ENCODE measurements at places on chromosomes 4 and X.
A peak's percentile ranks its signal among the peaks of the same experiment; 100 is the strongest.

GRCh38 chr4:47736146-47736545, 101.7 kb downstream of the CORIN start:
- DNase-seq, result no peak

DNA sequence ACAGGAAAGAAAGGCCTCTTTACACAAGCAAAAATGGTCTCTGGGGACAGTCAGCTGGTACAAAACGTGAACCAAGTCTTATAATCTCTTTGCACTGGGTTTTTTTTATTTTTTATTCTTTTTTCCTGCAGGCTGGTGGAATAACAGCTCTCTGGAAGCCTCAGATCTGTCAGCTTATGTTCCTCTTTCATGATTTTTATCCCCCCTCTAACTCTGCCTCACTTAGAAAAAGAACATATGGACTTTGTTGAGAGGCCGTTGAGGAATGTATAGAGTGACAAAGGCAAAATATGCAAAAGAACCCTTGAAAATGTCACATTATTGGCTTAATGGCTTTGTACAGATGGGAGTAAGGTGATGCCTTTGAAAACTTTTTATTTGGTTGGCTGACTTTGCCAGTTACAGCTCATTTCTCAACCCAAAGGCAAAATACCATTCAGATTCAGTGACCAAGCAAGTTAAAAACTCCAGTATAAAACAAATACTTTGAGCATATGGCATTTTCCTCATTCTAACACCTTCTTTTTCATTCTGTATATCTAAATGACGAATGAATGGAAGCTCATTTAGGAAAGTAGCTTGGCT, 111.1 kb downstream of the RNF150 start:
- DNase-seq, result no peak

DNA sequence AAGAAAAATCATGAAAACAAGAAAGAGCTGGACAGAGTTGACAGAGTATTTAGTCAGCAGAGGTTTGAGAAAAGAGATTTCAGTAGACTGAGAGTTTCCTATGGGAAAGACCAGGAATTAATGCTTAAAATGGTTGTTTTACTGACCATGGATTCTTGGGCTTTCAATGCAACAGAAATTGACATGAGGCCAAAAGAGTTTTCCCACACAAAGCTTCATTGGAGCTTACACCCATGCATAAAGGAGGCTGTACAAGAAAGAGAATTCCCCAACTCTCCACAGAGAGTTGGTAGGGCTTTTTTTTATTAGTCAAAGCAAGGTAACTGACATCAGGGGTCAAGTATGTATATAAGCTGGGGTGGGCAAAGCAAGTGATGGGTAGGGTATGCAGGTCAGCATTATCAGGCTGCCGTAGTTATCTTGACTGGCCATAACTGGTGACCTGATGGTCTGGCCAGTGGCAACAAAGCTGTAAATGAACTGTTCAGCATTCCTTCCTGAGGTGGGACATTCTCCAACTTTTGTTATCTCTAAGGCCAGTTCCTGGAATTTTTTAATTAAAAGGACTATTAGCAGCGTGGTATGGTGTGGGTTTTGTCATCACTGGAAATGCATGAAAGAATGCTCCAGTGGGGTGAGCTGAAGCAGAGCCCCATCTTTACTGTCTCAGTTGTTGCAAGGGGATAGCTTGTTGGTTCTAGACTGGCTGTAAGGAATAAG, 117.0 kb downstream of the ADAM29 start:
- DNase-seq, result no peak

GRCh38 chr4:142697320-142697719, 148.8 kb downstream of the INPP4B start:
- DNase-seq, result no peak

DNA sequence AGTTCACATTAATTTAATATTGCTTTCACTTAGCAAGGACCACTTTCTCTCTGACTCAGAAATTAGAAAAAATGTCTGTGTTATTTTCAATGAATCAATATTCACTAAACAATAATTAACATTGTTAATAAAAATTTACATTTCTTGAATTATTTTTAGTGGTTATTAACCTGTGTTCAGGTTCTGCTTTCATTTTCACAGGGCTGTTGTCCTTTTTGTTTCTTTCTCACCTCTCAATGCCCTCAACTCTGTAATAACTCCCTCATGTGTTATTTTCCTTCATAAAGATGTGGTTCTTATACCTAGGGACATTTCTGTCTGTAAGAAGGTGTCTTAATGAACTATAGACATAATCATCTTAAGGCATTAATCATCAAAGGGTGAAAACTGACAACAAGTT, 43.1 kb upstream of the PRR27 start:
- DNase-seq, result no peak

DNA sequence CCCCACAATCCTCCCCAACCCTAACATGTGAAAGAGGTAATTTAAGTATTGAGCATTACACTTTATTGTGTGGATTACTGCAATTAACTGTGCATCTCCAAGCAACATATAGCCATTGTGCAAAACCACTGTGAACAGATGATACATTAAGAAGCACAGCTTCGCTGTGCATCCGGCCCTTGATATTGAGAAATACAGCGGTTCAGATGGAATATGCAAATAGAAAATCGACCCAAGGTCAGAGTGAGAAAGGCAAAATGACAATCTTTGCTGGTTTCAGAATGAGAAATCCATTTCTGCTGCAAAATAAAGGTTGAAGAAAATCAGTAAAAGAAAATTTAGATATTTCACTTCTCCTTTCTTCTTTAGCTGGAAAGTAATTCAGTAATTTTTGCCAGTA, 805.9 kb upstream of the GRID2 start:
- DNase-seq, result no peak

GRCh38 chrX:28576117-28576516, 11.1 kb upstream of the IL1RAPL1 start:
- no peak for DNase-seq

GRCh38 chrX:3678328-3678727, 35.1 kb downstream of the PRKX start:
- no peak for DNase-seq

- no peak for DNase-seq
These were observed 3.5 kb downstream of the EPGN start for GRCh38 chr4:74311696-74312313.

GRCh38 chr4:23485801-23486200, 404.0 kb downstream of the PPARGC1A start:
- no peak for DNase-seq

DNA sequence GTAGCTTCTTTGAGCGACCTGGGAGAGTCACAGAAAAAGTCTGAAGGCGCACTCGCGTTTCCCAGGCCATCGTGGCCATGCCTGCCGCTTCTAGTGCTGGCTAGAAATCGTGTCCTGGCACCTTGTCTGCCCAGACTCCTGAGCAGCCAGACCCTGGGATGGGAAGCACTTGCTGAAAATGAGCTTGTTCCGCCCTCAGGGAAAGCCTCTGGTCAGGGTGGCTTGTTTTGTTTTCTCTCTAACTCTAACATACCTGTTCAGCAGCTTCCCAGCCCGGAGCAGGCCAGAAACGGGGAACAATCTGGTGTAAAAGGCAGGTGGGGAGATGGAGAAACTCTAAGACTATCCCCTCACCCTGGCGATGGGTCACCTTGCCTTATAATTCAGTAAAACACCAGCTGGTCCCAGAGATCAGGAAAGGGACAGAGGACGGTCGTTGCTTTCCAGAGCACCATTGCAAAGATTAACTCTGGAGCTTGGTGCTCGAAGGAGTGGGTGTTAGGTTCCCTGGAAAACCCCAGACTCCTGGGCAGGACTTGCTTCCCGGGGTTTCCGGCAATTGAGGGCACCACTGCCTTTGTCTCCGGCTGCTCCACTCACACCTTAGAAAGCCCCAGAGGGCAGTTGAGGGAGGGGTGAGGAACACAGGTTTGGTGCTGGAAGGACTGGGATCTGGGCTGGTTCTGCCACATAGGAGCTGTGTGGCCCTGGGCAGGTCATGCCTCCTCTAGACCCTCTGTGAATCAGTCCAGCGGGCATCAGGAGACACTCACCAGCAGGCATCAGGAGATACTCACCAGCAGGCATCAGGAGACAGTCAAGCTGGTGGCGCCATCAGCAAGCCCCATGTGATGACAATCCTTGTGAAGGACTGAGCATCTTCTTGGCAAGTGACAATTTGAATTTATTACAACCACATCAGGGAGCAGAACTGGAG, 4.5 kb upstream of the SH3TC1 start:
- DNase-seq, result no peak

DNA sequence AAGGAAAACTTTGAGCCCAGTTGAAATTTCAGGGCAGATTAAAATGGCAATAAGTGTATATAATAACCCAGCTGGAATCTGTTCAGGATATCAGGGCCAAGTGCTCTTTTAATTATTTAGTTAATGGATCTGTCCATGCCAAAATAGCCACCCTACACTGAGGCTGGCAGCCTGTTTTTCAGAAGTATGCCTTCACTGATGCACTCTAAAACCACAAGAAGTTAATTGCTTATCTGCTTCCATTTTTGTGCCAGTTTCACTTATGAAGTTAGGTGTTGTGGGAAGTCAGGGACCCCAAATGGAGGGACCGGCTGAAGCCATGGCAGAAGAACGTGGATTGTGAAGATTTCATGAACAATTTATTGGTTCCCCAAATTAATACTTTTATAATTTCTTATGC, 960.3 kb downstream of the C4orf33 start:
- DNase-seq, result no peak

DNA sequence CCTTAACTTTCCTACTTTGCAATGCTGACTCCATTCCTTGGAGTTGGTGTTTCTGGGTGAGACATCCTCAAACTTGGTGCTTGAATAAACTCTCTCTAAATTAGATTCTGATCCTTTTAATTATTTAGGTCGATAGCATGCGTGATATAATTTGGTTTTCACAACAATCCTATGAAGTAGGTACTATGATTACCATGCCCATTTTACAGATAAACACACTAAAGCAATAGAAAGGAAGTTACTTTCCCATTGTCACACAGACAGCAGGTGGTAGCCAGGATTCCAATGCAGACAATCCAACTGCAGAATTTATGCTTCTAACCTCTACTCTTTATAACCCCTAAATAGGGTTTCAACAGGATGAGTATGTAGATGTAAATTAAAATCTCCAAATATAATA, 21.7 kb upstream of the AASDH start:
- DNase-seq, result no peak

DNA sequence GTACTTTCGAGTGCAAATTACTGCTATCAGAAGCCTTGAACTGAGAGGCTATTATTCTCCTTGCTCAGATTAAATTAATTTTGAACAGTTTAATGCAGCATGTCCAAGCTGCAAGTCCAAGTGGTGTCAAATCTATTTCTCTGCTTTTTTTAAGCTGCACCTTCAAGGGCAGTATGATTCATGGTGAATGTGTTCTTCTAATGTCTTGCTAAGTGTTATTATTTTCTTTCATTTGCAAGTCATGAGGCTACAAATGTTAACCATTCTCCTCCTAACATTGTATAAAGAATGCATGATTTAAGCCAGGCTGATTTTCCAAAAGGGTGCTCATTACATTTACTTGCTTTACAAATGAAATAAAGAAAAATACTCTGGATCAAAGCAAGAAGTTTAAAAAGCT, 200.4 kb downstream of the TEX13C start:
- DNase-seq, result no peak

GRCh38 chrX:65601126-65601525, 66.3 kb upstream of the MSN start:
- DNase-seq, result no peak

DNA sequence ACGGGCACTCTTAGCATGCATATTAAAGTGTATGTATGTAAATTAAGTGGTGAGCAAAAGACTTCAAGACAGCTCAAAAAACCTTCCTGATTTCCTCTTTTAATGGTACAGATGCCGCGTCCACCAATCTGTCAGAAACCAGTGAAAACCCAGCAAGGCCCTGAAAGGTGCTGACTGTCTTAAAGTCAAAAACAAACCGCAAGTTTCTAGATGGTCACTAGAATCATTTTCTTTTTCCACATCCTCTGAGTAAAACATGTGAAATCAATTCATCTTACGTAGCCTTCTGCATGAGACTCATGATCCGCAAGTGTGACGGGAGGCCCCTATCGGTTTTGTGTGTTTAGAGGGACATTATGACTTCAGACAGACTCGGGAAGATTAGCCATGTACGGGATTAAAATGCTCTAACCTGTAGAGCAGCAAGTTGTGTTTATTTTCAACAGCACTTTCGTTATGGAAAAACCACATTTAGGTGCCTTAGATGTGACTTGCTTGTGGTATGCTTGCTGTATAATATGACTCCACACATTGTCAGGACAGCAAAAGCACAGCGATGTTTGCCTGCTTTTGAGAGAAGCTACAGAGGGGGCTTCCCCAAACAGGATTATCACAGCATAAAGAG, 88.2 kb upstream of the STS start:
- no peak for DNase-seq

DNA sequence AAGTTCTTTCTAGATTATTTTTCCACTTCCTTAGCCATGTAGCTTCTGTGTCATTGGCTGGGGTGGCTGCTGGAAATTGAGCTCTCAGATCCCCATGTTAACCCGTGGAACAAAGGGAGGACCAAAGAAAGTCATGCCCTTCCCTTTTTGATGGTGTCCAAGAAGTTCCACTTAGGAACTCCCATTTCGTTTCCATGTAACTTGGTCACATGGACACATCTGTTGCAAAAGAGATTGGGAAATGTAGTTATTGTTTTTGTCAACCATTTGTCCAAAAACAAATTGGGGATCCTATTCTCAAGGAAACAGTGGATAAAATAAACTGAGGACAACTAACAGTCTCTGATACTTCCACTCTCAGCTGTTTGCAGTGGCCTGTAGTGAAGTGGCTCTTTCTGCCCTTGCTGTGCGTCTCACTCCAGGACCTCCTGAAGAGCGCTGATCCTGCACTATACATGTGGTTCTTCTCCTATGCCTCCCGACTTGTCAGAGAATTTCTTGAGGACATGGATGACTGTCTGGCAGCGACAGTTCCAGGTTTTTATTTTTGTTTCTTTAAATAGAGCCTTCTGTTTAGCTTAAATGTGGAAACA, 125.3 kb upstream of the LNX1 start:
- no peak for DNase-seq

DNA sequence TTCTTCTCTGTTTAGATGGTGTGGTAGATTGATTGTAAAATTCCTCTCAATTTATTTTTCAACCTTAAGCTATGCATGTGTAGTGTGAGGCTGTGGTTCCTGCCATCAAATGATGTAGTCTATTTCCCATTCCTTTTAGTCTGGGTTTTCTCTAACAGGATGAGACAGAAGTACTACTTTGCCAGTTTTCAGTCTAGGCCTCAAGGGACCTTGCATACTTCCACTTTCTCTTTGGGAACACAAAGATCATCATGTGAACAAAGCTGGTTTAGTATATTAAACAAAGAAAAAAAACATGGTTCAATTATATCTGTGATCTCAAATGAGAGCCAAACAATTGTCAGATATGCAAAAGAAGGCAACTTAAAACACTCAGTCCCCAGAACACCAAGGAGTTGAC, 1284.0 kb downstream of the RAPGEF2 start:
- DNase-seq, result no peak

- DNase-seq, result no peak
These were observed 129.6 kb upstream of the NALF2 start for GRCh38 chrX:69374569-69374968.

GRCh38 chr4:128782076-128782715, 27.3 kb upstream of the JADE1 start:
- DNase-seq, result peak; percentile 50

DNA sequence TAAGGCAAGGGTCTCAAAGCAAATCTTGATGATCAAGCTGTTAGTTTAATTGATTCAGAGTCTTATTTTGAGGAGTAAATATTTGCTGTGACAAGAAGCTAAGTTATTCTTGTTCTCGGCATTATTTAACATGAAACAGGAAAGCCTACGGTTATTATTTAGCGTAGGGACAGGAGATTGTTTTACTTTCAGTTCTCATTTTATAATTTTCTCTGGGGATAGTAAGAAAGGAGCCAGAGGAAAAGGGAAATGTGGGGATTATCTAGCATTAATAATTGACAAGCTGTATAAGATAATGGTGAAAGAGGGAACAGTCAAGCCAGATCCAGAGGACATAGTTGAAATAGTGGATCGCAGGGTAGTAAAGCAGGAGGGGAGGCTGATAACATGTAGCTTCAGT, 39.7 kb upstream of the PARM1 start:
- DNase-seq, result no peak

All from CD4-positive, alpha-beta T cell treated with Interferon gamma for 1 hour (primary cell).